ENCODE measurements at places on chromosomes 3 and 15.

DNA sequence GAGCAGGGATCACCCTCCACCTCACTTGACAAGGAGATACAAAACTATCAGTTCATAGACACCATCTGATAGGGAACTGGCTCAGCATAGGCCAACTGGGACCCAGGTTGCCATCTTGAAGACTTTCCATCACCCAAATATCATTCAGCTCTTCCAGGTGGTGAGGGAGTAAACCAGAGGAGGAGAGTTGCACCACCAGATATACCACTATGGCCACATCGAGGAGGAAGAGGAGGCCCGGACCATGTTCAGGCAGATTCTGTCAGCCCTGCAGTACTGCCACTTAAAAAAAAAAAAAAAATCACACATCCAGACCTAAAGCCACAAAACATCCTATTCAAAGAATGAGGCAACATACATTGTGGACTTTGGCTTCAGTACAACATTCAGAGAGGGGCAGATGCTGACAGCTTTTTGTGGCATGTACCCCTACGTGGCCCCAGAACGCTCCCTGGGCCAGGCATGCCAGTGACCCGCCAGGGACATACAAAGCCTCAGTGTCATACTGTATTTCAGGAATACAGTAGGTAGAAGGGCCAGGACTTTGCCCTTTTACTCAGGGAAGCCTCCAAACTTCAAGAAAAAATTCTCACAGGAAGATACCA lies 18.4 kb upstream of the EMC3 start:
- DNase-seq: no peak

- DNase-seq: no peak
These were observed 13.5 kb downstream of the CCDC80 start for GRCh38 chr3:112627419-112627818.

DNA sequence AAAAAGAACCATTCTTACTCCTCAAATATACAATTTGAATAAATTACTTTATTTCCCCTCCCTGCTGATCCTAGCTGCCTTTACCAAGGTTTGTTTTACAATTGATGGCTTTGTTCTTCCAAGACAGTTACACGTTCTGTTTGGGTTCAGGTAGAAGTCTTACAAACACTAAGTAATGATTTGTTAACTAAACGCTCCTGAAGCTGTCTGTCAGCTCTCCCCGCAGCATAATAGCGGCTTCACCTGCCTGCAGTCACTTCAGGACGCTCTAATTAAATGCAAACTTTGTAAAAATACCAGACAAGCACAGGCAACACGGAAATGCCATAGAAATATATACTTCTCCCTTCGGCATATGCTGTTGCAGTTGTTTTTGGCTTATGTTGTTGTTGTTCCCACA lies 176.4 kb upstream of the MDFIC2 start:
- no peak for DNase-seq

DNA sequence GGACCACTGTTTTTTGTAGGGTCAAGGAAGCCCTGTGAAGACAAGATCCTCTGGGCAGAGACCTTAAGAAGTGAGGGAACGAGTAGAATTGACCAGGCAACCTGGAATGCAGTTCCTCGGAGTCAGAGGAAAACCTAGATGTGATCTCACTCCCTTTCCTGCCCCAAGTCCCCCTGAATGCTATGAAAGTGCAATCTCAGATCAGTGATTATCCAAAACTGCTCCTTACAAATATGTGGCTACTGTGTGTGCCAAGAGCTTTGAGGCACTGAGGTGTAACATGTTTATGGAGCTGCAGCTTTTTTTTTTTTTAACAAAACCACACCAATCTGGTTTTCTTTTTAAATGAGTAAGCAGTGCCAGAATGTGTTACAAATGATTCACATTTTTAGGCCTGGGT lies 35.8 kb downstream of the THSD4 start:
- no peak for DNase-seq

GRCh38 chr3:181791056-181791955 lies 79.6 kb downstream of the SOX2 start:
- DNase-seq: no peak

GRCh38 chr3:45978006-45978761 lies 17.4 kb downstream of the FYCO1 start:
- no peak for DNase-seq

DNA sequence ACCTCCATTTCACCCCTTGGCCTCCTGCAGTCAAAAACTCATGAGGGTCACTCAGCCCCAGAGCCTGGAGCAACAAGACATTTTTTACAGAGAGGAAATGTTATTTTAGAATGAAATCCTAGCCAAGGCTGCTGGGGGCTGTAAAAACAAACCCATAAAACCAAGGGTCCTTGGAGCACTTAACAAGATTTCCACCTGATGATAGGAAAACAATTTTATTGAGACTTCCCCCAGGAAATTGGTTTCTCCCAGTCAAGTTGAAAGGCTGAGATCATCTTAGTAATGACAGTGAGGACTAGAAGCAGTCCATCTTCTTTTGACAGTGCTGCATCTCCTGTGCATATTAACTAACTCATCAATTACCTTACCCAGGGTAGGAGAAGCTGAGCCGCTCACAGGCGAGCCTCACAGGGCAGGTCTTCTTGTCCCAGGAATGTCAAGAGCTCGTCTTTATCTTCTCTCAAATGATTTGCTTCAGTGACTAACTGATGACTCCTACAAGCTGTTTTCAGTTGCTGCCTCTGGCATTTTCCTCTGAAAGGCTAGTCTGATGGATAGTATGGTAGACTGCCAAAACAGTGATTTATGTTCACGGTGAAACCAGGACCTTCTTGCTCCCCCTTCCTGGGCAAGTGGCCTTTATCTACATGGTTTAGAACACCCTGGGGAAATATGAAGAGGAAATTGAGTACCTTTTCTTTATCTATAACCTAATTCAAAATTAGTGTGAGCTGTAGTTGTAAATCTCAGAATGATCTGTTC lies 34.6 kb upstream of the AEN start:
- DNase-seq: no peak

DNA sequence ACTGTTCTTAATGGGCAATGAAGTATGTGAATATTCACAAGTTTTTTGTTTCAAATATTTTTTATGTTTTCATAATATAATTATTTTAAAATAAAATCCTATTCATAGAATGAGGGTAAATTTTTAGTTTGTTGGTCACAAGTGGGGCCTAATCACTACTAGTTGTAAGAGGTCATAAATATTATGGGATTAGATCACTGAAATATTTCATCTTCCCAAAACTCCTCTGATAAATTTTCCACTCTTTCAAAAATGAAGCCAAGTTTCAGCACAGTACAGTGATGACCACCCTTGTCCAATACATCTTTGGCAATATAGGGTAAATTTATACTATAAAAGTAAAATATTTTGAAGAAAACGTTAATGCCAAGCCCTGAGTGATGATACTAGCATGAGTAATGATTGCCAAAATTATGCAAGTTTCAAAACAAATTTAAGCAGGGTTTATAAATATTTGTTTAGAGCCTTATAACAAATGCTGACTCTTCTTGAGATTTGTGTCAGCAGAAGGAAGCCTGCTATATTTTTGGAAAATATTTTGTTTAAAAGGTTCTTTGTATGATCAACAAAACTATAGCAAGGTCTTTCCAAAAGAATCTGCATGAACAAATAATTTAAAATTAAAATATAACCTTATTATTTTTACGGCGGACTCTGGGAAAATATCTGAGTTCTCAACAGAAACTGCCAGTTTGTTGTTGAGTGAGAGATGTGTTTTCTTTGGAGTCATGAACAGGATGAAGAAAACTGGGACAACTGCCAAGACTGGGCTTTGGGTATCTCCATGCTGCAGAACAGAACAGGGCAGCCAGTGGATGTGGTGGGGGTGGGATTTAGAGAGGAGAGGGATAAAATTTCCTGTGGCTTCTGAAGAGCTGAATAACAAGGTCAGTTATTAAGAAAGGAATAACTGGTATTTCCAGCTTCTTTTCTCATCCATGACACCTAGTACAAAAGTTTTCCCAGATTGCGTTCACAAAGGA lies 17.9 kb upstream of the TM4SF1 start:
- no peak for DNase-seq

- no peak for DNase-seq
These were observed 7.5 kb upstream of the ST6GAL1 start for GRCh38 chr3:186922790-186923189.

DNA sequence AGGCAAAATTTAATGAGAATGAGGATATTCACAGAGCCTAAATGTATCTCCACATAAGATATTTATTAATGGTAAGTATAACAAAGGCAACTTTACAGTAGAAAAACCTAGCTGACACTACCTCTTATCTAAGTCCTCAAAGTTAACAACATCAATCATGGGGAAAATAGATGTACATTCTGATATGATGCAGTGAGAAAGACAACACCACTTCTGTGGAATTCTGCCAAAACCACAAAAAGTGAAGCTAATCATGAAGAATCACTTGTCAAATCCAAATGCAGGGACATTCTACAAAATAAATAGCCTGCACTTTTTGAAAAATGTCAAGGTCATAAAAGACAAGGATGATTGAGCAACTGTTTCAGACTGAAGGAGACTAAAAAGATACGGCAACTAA lies 27.5 kb upstream of the EOMES start:
- DNase-seq: no peak

DNA sequence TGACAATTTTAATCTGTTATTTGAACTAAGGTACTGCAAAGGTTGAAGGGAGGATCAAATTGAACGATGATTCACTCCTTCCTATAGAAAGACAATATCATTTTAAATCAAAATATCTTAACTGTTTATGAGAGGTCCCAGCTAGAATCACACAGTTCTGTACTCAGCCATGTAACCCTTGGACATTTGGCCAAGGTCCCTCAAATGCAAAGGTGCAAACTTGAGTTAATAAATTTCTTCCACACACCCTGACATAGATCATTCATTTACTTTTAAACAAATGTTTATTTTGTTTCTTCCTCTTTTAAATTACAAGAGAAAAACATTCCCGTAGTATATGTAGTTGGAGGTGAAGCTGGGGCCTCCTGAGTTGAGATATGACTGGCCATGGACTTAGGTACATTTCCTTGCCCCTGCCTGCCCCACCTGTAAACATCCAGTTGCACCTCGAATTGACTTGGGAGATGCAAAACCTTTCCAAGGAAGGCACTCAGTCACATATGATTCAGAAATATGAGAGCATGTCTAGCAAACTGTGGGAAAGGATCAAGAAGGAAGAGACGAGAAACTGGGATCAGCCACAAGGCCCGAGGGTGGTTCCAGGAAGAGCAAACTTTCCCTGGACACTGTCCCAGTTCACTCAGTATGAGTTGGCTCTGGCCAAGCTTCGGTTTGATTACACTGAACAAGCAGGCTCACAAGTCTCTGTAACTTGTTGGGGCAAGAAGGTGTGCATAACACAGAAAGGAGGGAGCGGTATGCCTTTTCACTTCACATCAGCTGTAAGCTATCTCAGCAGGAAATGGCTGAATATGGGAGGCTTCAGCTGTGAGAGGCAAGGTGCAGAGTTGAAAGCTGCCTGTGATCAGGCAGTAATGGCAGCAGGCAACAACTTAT lies 6.7 kb downstream of the TNFSF10 start:
- no peak for DNase-seq

DNA sequence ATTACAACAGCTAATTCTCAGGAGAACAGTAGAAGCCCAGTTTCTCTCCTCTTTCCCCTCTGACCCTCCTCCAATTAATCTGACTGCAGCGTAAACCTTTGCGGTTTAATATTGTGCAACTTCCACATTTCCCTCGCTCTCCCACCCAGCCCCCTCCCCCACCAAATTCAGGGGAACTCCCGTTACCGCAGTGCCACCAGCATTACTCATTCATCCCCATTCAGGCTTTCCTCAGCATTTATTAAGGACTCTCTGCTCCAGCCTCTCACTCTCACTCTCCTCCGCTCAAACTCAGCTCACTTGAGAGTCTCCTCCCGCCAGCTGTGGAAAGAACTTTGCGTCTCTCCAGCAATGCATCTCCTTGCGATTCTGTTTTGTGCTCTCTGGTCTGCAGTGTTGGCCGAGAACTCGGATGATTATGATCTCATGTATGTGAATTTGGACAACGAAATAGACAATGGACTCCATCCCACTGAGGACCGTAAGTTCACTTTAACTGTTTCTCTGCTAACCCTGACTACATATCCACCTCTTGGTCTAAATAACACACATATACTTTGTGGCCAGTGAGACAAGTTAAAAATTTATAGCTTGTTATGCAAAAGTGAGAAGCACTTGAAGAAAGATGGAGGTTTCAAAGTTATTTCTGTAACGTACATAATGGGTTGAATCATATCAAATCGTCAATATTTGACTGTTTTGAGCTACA lies at the start of gene PTX3:
Gene PTX3 (plus strand): TSS at position 268 of the 709 bp plus-strand sequence. CDS start 84 bp downstream, at position 352.
- peak; percentile 51 for DNase-seq

- no peak for DNase-seq
These were observed 5.6 kb upstream of the TMEM62 start for GRCh38 chr15:43127752-43128151.

- no peak for DNase-seq
These were observed 1.3 kb downstream of the ALPK3 start for GRCh38 chr15:84818261-84819131.

GRCh38 chr15:92809064-92809879 lies 90.9 kb upstream of the CHD2 start:
- peak; percentile 96 for DNase-seq

DNA sequence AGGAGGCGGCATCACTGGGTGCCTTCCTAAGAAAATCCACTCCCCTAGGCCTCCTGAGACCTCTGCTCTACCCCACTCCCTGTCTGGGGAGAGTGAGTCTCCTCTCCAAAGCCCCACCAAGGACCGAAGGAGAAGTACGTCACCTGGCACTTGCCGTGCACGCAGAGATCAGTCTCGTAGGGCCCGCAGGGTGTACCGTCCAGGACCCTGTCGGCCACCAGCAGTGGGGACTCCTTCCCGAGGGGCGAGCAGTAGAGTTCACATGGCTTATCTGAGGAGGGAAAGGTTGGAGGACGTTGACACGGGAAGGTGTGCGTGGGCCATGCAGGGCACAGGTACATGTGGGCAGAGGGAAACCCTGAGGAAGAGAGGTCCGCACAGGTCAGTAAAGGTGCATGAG lies 232.9 kb downstream of the ADAMTS17 start:
- no peak for DNase-seq

- DNase-seq: no peak
These were observed 24.5 kb downstream of the SLC6A20 start for GRCh38 chr3:45771831-45772230.

- no peak for DNase-seq
These were observed 6.0 kb downstream of the HEMK1 start for GRCh38 chr3:50575372-50575771.

GRCh38 chr15:65869954-65870871 lies 922 bp downstream of the RAB11A start:
- DNase-seq: no peak

- no peak for DNase-seq
These were observed 2.2 kb downstream of the ZXDC start for GRCh38 chr3:126473292-126474168.

GRCh38 chr3:151477591-151478334 lies 16.9 kb upstream of the IGSF10 start:
- DNase-seq: no peak

- DNase-seq: no peak
These were observed 52.9 kb downstream of the CACNA1D start for GRCh38 chr3:53547327-53547726.

DNA sequence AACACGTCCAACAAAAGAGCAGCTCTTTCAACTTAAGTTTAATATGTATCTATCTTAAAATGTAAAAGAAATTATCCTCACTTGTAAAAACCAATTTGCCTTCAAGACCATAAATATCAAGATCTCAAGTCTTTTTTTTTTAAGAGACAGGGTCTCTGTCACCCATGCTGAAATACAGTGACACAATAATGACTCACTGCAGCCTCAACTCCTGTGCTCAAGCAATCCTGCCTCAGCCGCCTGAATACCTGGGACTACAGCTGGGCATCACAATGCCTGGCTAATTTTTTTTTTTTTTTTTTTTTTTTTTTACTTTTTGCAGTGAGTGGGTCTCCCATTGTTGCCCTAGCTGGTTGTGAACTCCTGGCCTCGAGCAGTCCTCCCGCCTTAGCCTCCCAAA lies 26.0 kb downstream of the ACAP2 start:
- DNase-seq: no peak

GRCh38 chr15:63474810-63475316 lies 29.5 kb upstream of the USP3 start:
- no peak for DNase-seq

Data from GOT3 (cell line).